ENCODE measurements at places on chromosomes 4 and X. TPM values are rescaled to one million over a fixed set of nuclear protein-coding genes. Genes with fewer than 3 reads are reported as not detected.

DNA sequence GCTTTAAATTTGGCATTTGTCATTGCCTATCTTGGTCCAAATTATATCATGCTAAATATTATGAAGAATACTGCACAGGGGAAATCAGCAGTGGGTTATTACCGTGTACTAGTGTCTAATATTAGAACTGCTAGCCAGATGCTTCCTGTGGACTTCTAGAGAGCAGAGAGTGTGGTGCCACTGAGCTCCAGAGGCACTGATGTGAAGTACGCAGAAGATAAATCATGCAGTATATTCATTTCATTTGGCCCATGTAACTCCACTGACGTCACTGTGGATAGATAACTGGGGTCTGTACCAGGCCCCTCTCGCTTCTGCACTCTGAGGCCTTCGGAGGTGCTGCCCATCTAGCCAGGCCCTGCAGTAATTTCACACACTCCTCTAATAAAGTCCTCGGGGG, 80.0 kb downstream of the ALPK1 start:
- H3K4me3 ChIP-seq, result no peak overlapping the region
- H3K36me3 ChIP-seq, result no peaks in the 10 kb centered on the region
- H3K27ac ChIP-seq, result no peak overlapping the region
- H3K27me3 ChIP-seq, result no peaks in the 10 kb centered on the region
- H3K4me1 ChIP-seq, result peaks cover 14% of the 10 kb centered on the region
- no peak for DNase-seq

- no peaks in the 10 kb centered on the region for H3K4me1 ChIP-seq
- no peaks in the 10 kb centered on the region for H3K36me3 ChIP-seq
- no peaks in the 10 kb centered on the region for H3K27me3 ChIP-seq
- no peak overlapping the region for H3K4me3 ChIP-seq
Observed at GRCh38 chr4:28449085-28449484, 1588.4 kb downstream of the STIM2 start.

The AR gene
- 14.8 TPM for total RNA-seq

The S100P gene
- not detected for total RNA-seq

The KIF4A gene
- 66.2 TPM for total RNA-seq

The CPZ gene
- 130 TPM for total RNA-seq

DNA sequence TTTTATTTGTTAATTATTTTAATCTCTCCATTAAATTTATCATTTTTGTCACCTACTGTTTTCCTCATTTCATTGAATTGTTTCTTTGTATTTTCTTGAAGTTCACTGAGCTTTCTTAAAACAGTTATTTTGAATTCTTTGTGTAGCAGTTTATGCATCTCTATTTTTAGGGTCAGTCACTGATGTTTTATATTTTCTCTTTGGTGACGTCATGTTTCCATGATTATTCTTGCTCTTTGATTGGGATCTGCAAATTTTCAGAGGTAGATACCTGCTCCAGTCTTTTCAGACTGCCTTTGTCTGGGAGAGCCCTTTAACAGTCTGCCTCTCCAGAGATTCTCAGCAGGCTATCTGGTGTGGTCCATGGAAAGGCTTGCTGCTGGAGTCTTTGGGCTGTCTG, 25.6 kb upstream of the TRPC5 start:
- no peak overlapping the region for H3K27ac ChIP-seq
- no peaks in the 10 kb centered on the region for H3K27me3 ChIP-seq
- H3K36me3 ChIP-seq, result no peaks in the 10 kb centered on the region
- H3K4me3 ChIP-seq, result no peak overlapping the region
- no peaks in the 10 kb centered on the region for H3K4me1 ChIP-seq
- no peak for DNase-seq

The GAGE12D gene
- not detected for total RNA-seq

DNA sequence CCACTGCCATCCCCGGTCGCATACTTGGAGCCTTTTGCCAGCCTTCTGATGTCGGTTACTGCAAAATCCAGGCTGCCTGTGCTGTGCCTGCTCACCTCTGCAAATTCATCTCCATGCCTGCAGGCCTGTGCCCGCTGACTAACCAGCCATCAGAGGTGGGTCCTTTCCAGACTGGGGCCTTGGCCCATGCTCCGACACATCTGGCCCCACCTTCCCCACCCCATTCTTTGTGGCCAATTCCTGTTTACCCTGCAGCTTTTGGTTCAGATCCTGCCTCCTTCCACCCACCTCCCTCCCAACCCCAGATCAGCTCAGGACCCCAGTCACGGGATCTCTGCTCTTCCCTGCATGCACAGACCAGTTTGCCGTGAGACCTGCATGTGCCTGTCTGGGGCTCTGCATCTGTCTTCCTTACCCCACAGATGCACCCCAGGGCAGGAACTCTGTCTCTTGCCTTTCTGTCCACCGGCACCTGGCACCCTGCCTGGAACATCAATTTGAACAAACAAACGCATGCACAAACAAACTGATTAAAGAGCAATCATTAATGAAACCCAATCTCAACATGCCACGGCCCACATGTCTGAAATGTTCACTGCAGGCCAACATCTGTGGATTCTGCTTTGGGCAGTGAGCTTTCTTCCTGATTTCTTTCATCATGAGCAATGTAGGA, 112.8 kb upstream of the PSAPL1 start:
- DNase-seq, result no peak
- no peak overlapping the region for H3K4me3 ChIP-seq
- no peaks in the 10 kb centered on the region for H3K36me3 ChIP-seq
- H3K27ac ChIP-seq, result no peak overlapping the region

DNA sequence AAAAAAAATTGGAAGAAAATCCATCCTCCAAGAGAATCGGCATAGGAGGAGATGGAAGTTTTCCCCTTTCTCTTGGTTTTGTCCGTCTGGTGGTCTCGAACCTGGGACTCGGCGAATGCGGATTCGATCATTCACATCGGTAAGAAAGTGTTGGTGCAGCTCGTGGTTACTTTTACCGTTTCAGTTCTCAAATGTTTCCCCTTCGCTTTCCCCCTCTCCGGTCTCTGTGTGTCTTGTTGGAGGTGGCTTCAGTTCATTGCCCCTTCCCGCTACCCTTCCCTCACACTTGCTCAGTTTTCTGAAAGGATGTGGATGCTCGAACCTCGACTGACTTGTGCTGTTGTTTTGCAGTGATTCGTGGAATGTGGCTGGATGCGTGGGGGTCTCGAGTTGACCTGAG, 840 bp downstream of the GRID2 start:
- peaks cover 12% of the 10 kb centered on the region for H3K4me1 ChIP-seq
- H3K4me3 ChIP-seq, result no peak overlapping the region
- no peaks in the 10 kb centered on the region for H3K36me3 ChIP-seq
- no peak for DNase-seq
- H3K27ac ChIP-seq, result no peak overlapping the region
- H3K27me3 ChIP-seq, result peaks cover 63% of the 10 kb centered on the region

The HSD17B13 gene
- total RNA-seq, result not detected

The RAI2 gene
- total RNA-seq, result not detected

DNA sequence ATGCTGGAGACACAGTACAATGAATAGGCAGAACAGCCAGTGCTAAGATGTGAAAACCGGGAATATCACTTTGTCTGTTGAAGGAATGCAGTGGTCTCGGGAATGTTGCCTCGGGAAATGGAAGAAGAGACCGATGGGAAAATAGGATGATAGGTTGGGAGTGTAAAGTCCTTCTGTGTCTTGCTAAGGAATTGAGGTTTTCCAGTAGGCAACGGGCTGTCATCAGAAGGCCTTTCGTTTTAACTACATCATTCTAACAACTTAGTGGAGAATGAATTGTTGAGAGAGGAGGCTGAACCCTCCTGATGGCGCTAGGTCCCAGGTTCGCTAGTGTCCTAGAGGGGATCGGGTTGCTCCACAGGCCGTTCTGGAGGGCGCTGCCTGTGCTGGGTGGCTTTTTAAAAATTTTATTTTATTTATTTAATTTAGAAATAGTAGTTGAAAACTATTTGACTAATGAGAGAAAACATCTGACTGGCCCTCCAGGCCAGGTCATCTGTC, 730 bp downstream of the VBP1 start:
- peak overlapping the region; percentile 90 for H3K27ac ChIP-seq
- peak overlapping the region; percentile 85 for H3K4me3 ChIP-seq
- H3K4me1 ChIP-seq, result peaks cover 6% of the 10 kb centered on the region
- no peaks in the 10 kb centered on the region for H3K27me3 ChIP-seq
- DNase-seq, result no peak

DNA sequence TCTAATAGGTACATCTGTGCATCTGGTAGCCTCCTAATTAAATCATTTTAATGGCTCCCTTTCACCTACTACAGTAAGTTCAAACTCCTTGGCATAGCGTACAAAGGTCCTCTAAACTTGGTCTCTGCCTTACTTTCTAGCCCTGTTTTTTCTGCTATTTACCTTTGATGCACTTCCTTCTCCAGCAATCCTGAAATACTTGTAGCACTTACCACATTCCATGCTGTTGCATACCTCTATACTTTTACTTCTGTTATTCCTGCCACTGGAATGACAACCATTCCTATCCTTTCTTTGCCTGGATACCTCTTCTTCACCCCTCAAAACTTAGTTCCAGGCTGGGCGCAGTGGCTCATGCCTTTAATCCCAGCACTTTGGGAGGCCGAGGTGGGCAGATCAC, 56.6 kb upstream of the LHFPL1 start:
- H3K4me1 ChIP-seq, result no peaks in the 10 kb centered on the region
- no peaks in the 10 kb centered on the region for H3K36me3 ChIP-seq
- no peak overlapping the region for H3K4me3 ChIP-seq
- H3K27me3 ChIP-seq, result no peaks in the 10 kb centered on the region
- H3K27ac ChIP-seq, result no peak overlapping the region

- no peak overlapping the region for H3K27ac ChIP-seq
- H3K4me1 ChIP-seq, result no peaks in the 10 kb centered on the region
Observed at GRCh38 chr4:97761445-97762114, 381.7 kb downstream of the STPG2 start.

DNA sequence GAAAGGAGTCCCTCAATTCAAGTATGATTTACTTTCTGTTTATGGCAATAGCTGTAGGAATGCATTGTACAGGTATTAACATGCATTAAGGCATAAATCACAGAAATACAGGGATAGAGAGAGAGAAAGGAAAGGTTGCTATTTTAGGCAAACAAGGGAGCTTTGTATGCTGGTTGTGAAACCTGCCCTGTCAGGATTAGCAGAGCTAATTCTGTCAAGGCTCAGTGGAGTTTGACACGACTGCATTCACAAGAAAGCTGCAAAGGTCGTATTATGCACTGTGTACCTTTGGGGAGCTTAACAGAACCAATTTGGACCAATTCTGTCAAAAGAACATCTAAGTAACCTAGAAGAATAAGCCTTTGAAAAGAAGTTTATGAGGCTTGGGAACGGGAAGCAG, 239.3 kb downstream of the GRIA2 start:
- no peaks in the 10 kb centered on the region for H3K4me1 ChIP-seq
- no peak overlapping the region for H3K27ac ChIP-seq

- peak within 1 kb of the TSS; percentile 84 for H3K4me3 ChIP-seq
- H3K27ac ChIP-seq, result no peak within 1 kb of the TSS
- no peaks in the 10 kb centered on the region for H3K27me3 ChIP-seq
- H3K4me1 ChIP-seq, result peaks cover 12% of the 10 kb centered on the region
Observed at GRCh38 chrX:149631234-149632165, at the start of gene TMEM185A. Gene TMEM185A, minus strand, starts transcription at chrX:149631792. Its CDS starts 212 bp downstream, at chrX:149631580.

- H3K4me3 ChIP-seq, result no peak overlapping the region
- H3K27ac ChIP-seq, result no peak overlapping the region
- DNase-seq, result no peak
- H3K4me1 ChIP-seq, result no peaks in the 10 kb centered on the region
Observed at GRCh38 chrX:20144491-20144890, 2.9 kb upstream of the EIF1AX start.

The KLHL13 gene
- 9.4 TPM for total RNA-seq

DNA sequence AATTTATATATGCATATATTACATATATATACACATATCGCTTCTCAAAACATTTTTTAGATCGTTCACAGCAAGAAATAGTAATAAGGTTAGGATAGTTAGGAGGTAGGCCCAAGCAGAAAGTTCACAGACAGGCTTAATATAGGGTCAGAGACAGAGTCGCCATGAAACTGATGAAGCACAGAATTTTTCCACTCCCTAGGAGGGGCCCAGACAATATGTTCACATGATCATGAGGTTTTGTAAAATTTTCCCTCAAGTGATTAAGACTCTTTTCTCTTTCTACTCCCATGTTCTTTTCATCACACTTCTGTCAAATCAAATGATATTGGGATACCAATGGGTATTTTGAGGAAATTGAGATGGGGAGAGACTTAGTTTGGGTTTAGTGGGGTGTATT, 5.2 kb upstream of the ENAM start:
- H3K36me3 ChIP-seq, result no peaks in the 10 kb centered on the region
- H3K4me1 ChIP-seq, result no peaks in the 10 kb centered on the region
- no peak overlapping the region for H3K4me3 ChIP-seq
- H3K27me3 ChIP-seq, result no peaks in the 10 kb centered on the region
- no peak overlapping the region for H3K27ac ChIP-seq
- no peak for DNase-seq

The USP51 gene
- total RNA-seq, result 1.8 TPM

DNA sequence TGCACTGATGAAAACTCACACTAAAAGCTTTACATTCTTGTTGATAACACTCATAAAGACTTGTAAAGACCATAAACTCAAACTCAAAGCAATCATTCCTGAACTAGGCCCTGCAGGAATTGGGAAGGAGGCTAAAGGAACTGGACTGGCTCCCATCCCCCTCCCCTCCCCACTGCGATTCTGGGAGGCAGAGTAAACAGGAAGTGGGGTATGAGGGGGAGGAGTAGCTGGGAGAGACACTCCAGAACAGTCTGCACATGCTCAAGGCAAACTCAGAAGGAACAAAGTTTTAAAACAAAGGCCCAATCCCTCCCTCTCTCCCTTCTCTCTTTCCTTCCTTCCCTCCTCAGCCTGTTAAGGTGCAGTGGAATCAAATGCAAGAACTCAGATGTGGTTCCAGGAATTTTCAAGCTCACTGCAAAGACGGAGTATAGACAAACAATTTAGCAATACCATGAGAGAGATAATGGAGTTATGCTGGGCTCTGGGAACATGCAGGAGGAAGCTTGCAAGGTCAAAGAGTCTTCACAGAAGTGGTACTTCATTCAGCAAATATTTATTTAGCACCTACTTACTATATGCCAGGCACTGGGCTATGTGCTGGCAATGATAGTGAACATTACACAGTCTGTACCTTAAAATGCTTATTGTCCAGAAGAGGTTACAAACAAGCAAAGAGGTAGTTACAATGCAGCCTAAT, 15.9 kb downstream of the MID1IP1 start:
- H3K36me3 ChIP-seq, result no peaks in the 10 kb centered on the region
- no peaks in the 10 kb centered on the region for H3K27me3 ChIP-seq
- H3K4me3 ChIP-seq, result no peak overlapping the region
- DNase-seq, result peak; percentile 55
- peak overlapping the region; percentile 57 for H3K27ac ChIP-seq

DNA sequence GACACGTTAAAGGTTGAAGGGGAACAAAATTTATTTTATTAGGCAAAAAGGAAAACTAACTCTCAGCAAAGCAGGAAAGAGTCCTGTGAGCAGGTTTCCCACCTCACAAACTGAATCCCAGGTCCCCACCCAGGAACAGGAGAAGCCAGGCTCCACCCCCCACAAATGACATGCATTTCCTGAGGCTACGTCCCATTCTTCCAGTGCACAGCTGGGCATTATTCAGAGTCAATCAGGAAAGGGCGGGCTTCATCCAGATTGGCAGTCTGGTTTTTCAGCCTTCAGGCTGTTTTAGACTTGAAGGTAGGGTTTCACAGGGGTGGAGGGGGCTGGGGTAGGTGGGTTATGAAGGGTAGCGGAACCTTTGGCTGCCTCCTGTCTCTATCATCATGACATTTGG, 11.9 kb upstream of the ASIC5 start:
- no peak for DNase-seq
- H3K4me3 ChIP-seq, result no peak overlapping the region
- H3K4me1 ChIP-seq, result no peaks in the 10 kb centered on the region

The TLR10 gene
- total RNA-seq, result not detected

The TRIM61 gene
- total RNA-seq, result not detected

The YIPF7 gene
- total RNA-seq, result not detected

All from SJSA1 (cell line).